ENCODE measurements at places on chromosomes 1 and 21.

GRCh38 chr1:116722016-116722838 lies 32.0 kb upstream of the CD2 start:
- DNase-seq = no peak

DNA sequence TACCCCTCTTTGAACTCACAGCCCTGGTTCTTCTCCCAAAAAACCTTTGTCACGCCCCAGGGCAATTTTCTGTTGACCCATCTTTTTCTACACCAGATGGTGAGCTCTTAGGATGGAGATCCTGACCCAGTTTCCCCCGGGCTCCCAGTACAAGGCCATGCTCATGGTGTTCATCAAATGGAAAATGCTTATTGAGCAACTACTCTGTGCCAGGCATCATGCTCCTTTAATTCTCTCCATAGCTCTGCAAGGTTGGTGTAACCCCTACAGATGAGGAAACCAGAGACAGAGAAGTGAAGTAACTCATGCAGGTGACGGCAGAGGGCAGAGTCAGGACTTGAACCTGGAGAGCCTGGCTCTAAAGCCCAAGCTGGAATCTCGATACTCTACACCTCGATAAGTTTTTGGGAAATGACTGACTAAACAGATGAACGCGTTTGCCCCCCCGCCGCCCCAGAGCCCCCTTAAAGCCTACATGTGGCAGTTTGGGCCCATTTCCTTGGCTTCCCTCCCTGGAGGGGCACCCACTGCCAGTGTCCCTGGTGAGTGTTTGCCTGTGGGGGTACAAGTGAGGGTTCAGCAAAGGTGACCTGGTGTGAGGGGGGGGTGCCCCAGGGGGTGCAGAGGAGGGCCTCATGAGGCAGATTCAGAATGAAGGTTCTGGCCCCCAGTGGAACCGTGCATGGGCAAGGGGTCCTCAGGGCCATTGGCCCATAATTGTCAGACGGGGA lies 30.2 kb upstream of the RUNX3 start:
- DNase-seq = no peak

- DNase-seq = no peak
Measured at GRCh38 chr1:46399307-46399706, 5.2 kb downstream of the FAAH start.

DNA sequence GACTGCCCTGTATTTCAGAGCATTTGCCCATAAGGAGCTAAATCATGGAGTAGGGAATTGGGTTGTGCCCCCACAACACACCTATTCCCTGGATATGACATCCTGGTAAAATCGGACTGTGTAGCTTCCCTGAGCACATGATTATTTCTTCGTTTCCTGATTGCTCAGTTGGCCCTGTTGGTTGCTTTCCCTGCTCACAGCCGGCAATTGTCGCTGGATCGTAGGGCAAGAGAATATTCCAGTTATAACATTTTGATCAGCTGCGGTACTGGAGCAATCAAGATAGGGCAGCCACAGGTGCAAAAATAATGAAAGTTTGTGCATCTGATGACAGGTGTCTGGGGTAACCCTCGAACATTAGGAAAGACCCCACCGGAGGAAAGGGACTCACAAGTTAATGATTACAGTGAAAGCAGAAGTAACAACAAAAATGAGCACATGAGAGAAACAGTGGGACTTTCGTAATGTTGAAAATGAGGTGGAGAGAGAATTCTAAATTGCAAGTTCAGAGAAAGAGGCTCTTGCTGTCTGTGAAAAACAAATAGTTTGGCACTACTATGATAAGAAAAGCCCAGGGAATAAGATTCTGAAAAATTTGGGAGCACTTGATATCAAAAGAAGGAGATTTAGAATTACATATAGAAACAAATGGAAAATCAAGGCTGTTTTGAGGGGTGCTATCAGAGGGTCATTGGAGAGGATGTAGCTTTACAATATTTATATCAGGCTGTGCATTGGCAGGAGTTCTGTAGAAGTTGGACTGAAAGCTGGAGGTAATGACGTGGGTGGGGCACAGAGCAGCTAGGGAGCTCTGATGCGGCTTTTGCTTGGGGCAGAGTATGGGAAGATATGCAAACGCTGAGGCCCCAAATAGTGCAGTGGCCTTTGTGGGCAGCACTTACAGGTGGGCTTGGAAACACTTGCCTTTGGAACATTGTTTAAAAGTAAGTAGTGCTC lies at the start of gene MAB21L3:
Gene MAB21L3 (plus strand): TSS at position 833 of the 957 bp plus-strand sequence. CDS start 1,217 bp downstream, outside the sequence.
- DNase-seq = no peak

GRCh38 chr1:35202048-35202719 lies 9.2 kb upstream of the SFPQ start:
- DNase-seq = peak; percentile 56

DNA sequence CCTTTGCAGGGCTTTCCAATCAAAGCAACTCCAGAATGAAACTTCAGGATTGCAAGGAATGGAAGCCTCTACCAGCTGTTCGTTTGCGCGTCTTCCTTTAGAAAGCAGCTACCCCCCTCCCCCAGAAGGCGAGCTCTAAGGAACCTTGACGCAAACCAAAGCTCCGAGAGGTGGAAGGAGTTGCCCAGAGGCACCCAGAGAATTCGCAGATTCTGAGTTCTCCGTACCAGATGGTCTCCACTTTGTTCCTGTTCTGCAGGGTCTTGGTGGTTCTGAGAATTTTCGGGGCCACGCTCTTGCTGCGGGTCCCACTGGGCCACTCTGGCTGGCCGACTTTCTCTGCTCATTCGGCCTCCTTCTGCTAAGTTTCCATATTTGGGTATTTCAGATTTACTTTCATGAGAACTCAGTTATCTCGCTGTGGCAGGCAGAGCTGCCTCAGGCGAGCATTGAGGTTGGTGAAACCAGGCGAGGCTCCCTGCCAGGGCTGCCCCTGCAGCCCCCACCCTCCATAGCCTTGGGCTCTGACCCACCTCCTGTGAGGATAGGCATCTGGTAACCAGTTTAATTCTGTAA lies 801 bp downstream of the TRAF5 start:
- DNase-seq = no peak

DNA sequence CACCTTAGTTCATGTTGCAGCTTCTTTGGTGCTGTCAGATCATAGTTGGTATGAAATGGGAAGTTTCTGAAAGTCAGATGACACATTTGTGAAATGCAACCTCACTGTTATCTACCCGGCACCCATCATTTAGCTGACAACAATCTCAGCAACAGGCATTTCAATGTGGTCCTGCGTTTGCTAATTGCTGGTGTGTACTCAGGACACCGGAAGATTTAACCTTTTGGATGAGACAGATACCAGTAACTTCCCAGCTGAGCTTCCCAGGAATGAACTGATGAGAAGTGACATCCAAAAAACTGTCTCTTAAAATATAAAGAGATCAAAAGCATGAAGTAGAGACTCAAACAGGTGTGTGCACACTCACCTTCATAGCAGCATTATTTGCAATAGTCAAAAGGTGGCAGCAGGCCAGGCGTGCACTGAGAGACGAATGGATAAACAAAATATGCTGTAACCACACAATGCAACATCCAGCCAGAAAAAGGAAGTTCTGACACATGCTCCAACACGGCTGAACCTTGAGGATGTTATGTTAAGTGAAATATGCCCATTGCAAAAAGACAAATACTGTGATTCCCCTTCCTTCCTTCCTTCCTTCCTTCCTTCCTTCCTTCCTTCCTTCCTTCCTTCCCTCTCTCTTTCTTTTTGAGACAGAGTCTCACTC lies 7.9 kb upstream of the CLDN14 start:
- no peak for DNase-seq

GRCh38 chr1:237903961-237904360 lies 13.2 kb upstream of the ZP4 start:
- no peak for DNase-seq

DNA sequence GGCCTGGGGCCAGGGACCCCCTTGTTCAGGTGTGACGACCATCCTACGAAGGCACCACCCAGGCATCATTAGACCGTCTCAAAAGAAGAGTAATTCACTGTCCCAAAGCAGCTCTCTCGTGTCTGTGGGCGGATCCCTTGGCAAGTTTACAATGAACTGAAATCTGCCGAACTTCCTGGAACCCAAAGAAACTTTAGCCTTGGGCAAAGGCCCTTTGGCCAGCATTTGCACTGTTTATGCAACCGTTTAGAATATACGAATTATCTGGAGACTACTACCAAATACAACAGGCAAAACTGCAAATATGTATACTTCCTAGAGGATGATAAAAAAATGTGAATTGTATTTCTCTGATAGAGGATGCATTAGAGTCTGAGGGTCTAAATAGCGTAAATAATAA lies 1.4 kb upstream of the SOD1 start:
- DNase-seq = peak; percentile 25

DNA sequence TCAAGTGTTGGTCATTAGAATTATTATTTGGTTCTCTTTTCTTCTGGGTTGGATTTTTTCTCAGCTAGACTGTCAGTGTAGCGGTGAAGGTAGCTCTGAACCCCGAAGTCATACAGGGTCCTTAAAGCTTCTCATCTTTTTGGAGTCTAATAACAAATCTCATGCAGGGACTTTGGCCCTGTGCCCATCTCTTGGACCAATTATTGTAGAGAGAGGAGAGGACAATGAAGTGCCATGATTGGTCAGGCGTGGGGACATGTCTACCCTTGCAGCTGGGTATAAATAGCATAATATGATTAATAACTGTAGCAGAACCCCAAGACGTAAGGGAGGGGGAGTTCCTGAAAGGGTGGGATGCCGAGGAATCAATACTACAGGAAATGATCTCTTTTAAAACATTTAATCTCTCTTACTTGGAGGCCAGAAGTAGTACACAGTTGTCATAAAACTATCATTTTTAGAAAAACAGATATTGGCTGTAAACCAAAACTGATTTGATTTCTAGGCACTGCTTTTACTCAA lies 8.8 kb downstream of the MAGI3 start:
- DNase-seq = no peak

DNA sequence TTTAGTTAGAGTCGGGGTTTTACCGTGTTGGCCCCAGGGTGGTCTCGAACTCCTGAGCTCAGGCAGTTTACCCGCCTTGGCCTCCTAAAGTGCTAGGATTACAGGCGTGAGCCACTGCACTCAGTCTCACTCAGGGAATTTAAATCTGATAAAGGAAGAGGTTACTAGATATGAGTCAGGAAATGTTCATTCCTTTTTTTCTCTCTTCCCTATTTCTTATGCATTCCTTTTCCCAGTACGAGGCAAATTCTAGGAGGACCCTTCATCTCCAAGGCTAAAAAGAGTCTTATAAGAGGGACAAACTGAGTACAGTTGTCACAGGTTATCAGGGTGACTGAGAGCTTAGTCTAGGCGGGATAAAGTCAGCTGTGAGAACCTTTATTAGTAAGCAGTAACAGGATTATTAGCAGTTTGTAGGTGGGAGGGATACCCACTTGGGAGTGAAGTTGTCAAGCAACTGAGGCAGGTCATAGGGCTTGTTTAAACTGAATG lies 9.1 kb downstream of the MACF1 start:
- DNase-seq = no peak

- DNase-seq = no peak
Measured at GRCh38 chr1:225746361-225747179, 31.1 kb upstream of the SRP9 start.

- DNase-seq = no peak
Measured at GRCh38 chr1:22277662-22278061, 134.8 kb upstream of the WNT4 start.

DNA sequence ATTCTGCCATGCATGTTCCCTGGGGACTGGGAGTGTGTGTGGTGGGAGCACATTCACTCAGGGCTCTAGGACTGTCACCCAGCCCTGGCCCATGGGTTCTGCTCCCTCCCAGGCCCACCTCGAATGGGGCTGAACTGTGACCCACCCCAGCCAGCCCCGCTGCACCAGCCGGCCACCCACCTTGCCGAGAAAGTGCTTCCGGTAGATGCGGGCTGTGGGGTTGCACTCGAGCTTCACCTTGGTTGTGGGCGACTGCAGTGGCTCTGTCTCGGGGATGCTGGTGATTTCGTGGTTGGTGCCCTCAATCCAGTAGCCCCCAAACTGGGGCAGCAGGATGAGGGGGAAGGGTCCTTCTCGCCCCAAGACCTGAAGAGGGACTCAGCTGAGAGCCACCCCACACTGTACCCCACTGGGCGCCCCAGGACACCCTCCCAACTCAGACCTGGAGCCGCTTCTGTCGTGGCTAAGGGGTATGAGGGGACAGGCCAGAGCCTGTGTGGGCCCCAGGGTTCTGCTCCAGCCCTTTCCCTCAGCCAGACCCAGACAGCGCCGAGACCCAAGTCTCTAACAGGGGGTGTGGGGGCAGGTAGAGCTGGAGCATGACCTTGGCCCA lies 51.9 kb downstream of the RAP1GAP start:
- no peak for DNase-seq

- no peak for DNase-seq
Measured at GRCh38 chr1:117664314-117664713, 58.5 kb downstream of the TENT5C start.

DNA sequence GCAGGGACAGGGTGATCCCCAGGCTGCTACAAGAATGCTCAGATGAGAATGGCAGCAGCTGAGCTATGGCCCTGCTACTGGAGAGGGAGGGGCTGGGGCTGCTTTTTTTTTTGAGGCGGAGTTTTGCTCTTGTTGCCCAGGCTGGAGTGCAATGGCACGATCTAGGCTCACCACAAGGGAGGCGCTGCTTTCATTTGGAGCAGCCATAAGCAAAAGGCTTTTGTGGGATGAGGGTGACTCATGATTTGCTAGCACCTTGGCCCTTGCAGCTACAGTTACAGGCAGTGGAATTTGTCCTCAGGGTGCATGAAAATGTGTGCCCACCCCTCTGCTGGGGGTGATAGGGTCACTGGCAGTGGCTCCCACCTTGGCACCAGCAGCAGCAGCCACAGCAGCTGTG lies 32.4 kb upstream of the CYP4A22 start:
- no peak for DNase-seq

DNA sequence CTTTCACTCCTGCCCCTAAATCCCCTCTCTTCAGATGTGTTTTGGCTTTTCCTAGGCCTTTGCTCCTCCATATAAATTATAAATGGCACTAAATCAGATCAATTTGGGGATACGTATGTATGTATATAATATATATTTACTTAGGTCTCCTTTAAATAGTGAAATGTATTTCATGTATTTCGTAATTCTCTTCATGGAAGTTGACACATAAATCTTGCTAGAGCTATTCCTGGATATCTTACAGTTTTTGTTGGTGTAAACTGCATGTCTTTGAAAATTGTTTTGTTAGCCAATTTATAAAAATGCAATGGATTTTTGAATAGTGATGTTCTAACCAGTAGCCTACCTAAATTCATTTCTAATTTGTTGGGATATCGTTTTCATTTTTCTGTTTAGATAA lies 9.0 kb downstream of the RPF1 start:
- DNase-seq = no peak

GRCh38 chr1:6272452-6272851 lies 11.6 kb upstream of the GPR153 start:
- no peak for DNase-seq

- DNase-seq = no peak
Measured at GRCh38 chr1:222239130-222239529, 308.8 kb downstream of the HHIPL2 start.

All from AG09319 (cell line).